ENCODE measurements at places on chromosomes 1 and 21.

DNA sequence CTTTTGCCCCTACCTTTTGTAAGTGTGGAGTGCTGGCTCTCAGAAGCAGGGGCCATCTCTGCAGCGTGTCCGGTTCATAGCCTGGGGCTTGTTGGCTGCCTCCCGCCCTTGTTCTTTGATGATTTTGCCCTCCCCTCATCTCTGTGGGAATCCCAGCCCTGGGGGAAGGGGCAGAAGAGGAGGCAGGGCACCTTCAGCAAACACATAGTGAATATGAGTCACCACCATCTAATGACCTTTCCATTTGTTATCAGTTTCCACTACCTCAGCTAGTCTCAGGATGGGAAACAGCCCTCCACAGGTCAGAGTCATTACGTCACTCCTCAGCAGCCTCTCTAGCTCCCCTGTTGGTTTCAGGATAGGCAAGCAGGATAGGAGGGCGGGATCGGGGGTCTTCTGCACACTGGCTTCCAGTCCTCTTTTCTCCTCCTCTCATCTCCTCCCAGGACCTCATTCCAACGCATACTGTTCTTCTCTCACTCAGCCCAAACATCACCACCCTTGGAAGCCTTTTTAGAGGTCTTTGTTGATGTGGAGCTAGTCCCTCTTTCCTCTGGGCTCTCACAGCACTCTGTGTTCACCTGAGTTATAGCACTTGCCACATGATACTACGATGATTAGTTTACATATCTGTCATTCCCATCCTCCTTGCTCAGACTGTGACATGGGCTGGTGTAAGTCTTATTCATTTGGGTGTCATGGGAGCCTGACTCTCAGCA is 15.8 kb downstream of the GADD45A start:
- DNase-seq = no peak

GRCh38 chr1:210330279-210330866 is 1.7 kb downstream of the HHAT start:
- DNase-seq = no peak

DNA sequence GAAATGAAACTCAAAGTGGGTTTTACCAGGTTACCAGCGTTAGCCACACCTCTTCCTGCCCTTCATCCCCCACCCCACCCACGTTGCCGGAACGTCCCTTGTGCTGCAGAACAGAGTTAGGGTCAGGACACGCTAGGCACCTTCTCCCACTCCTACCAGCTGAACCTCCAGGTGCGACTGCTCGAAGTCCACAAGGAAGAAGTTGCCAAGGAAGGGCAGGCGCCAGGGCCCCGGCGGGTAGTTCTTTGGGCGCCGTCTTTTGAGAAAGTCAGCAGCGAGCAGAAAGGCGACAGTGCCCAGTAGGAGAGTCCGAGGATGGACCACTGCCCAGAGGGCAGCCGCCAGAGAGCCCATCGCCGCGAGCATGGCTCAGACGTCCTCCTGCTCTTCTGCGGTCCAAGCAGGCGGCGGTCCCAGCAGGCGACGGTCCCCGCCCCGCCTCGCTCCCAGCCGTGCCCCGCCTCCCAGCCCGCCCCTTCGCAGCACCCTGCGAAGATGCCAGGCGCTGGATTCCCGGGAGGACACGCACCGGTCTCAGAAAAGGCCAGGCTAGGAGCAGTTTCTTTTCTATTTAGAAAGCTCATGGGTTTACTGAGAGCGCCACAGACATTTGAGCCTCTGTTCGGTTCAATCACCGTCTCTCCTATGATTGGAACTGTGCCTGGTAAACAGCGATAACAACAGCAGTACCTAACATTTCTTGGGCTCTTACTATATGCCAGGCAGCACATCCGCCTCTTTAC is at the start of gene CYP2J2:
CYP2J2 (minus strand) TSS at position 393 of the 743 bp plus-strand sequence; CDS start at position 366, 27 bp downstream.
- DNase-seq = no peak

GRCh38 chr1:171266930-171267329 is 18.6 kb downstream of the FMO1 start:
- DNase-seq = no peak
